ENCODE measurements at places on chromosomes 12 and 14. TPM values are rescaled to one million over a fixed set of nuclear protein-coding genes. Genes with fewer than 3 reads are reported as not detected.

Gene TROAP
- total RNA-seq, result 1.9 TPM

Gene OVCH1
- total RNA-seq, result not detected

Gene ACVRL1
- not detected for total RNA-seq

Gene FAM186B
- total RNA-seq, result 0.65 TPM

Gene DBX2
- total RNA-seq, result not detected

Gene MYF6
- total RNA-seq, result not detected

Gene MED6
- 45.1 TPM for total RNA-seq

Gene MIA2
- total RNA-seq, result 28.3 TPM

Gene LALBA
- total RNA-seq, result not detected

GRCh38 chr12:95262808-95263207 lies 45.2 kb downstream of the VEZT start:
- DNase-seq, result no peak

GRCh38 chr12:24931666-24932405 lies 17.1 kb downstream of the BCAT1 start:
- DNase-seq, result no peak

GRCh38 chr14:32012062-32012461 lies 65.0 kb upstream of the ARHGAP5 start:
- no peak for DNase-seq

DNA sequence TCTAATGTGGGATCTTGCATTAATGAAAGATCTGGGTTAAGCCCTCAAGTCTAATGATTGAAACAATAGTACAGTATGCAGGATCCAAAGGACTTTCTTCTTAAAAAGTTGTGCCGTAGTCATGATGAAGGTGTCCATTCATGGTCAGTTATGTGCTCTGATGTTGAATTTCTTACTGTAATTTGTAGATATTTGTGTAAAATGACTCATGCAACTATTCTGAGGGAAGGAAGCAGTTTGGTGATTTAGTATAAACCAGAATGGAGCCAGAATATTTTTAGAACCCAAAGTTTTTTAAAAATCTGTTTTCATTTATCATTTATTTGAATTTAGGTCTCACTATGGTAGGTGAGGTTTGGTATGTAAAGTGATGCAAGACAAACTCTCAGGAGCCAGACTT lies 151.2 kb downstream of the AKAP6 start:
- DNase-seq, result no peak

DNA sequence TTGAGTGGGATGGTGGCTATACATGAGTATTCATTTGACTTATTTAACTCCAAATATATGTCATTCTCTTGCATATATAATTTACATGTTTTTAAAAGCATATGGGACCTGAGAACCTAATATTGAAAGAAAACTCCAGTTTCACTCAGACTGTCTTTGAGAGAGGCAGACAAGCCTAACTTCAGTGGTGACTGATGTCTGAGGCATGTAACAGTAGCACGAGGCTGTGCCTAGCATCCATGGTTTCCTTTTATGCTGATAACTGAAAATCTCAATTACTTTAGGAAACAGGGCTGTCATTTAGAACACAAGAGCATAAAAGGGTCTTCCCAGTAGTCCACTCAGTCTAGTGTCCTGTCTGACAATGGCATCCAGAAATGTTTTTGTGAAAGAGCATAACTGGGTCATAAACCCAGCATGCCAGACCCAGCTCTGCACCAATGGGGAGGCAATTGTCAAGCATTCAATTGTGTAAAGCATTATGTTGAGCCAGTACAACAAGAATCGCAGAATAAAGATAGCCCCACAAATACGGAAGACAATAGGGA lies 24.3 kb downstream of the MAPK1IP1L start:
- no peak for DNase-seq

DNA sequence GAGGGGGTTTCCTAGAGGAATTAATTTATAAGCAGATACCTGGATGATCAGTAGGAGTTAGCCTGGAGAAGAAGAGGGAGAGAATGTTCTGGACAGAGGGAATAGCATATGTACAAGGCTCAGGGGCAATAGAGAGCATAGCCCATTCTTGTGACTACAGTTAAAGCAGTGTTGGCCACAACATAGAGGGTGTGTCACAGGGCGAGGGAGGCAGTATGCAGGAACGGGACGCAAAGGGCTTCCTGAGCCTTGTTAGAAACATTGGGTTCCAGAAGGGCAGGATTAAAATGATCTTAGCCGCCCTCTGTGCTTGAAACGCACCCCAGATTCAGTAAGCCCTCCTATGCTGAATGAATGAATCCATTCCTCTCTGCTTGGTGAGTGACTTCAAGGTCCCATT lies 142.2 kb upstream of the PWP1 start:
- no peak for DNase-seq

DNA sequence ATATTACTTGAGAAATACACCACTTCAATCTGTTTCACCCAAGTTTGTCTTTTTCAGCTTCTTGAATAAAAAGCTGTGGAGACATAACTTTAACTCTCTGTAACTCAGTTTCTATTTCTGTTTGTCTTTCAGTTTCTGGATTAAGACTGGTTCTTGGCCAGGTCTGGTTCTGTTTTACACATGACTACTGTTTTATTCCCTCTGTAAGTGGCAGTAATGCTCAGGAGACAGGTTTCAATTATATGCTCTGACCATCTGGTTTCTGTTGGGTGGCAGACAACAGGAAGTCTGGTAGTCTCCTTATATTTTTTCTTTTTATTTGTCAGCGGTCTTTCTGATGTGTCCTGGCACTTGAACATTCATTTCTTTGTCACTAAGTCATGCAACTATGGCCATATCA lies 102.9 kb downstream of the RPS29 start:
- DNase-seq, result no peak

- DNase-seq, result no peak
These were observed 267.1 kb upstream of the CRY1 start for GRCh38 chr12:107360482-107360881.

GRCh38 chr12:14774074-14774905 lies 29.0 kb downstream of the WBP11 start:
- DNase-seq, result peak; percentile 89

- no peak for DNase-seq
These were observed 52.7 kb downstream of the CCDC92 start for GRCh38 chr12:123919980-123920360.

Data from T-cell (primary cell).